ENCODE measurements at places on chromosomes 3 and 15. TPM values are rescaled to one million over a fixed set of nuclear protein-coding genes. Genes with fewer than 3 reads are reported as not detected.

- no peak overlapping the region for H3K27ac ChIP-seq
- H3K27me3 ChIP-seq = no peaks in the 10 kb centered on the region
- H3K4me3 ChIP-seq = no peak overlapping the region
- H3K36me3 ChIP-seq = no peaks in the 10 kb centered on the region
- DNase-seq = no peak
Observed at GRCh38 chr3:61371123-61371522, 119.9 kb upstream of the FHIT start.

- no peak for DNase-seq
- H3K27me3 ChIP-seq = no peaks in the 10 kb centered on the region
- no peak overlapping the region for H3K27ac ChIP-seq
- H3K4me3 ChIP-seq = no peak overlapping the region
- no peaks in the 10 kb centered on the region for H3K4me1 ChIP-seq
Observed at GRCh38 chr15:36254426-36254825, 325.0 kb upstream of the CDIN1 start.

GRCh38 chr3:186640473-186640818, 247 bp downstream of the FETUB start:
- H3K4me3 ChIP-seq = no peak overlapping the region
- H3K27ac ChIP-seq = no peak overlapping the region
- H3K36me3 ChIP-seq = no peaks in the 10 kb centered on the region
- peaks cover 14% of the 10 kb centered on the region for H3K4me1 ChIP-seq
- no peak for DNase-seq
- no peaks in the 10 kb centered on the region for H3K27me3 ChIP-seq

GRCh38 chr15:79459666-79460065, 27.5 kb downstream of the MINAR1 start:
- no peaks in the 10 kb centered on the region for H3K27me3 ChIP-seq
- no peak for DNase-seq
- no peaks in the 10 kb centered on the region for H3K36me3 ChIP-seq
- no peak overlapping the region for H3K4me3 ChIP-seq
- H3K27ac ChIP-seq = no peak overlapping the region

BOC gene
- total RNA-seq = 93.1 TPM

DNA sequence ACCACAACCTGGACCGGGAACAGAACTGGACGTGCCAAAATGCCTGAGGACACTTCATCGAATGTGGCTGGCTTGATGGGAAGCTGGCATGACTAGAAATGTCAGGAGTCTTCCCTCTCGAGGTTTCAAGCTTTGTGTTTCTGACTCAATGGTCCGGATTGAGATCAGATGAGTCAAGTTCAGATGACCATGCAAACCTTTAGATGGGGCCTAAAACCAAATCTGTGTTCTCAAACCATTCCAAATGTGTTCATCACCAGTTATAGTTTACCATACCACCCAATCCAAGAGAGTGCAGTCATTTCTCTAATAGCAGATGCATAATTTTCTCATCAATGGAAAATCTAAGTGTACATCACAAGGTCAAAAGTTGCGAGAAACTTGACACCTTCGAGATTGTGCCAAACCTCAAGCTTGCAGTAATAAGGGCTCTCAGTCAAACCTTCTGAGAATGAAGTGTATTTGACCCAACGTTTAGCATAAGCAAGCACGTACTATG, 369.1 kb downstream of the RORA start:
- no peak for DNase-seq
- H3K27me3 ChIP-seq = no peaks in the 10 kb centered on the region
- no peaks in the 10 kb centered on the region for H3K36me3 ChIP-seq
- no peak overlapping the region for H3K4me3 ChIP-seq

- H3K4me3 ChIP-seq = no peak overlapping the region
- H3K27ac ChIP-seq = no peak overlapping the region
- DNase-seq = no peak
- H3K27me3 ChIP-seq = no peaks in the 10 kb centered on the region
- H3K36me3 ChIP-seq = no peaks in the 10 kb centered on the region
Observed at GRCh38 chr15:88769161-88769971, 33.9 kb upstream of the ACAN start.

ZNF860 gene
- total RNA-seq = 2.0 TPM

CLSTN2 gene
- 16.0 TPM for total RNA-seq

SCAANT1 gene
- not detected for total RNA-seq

GRCh38 chr3:171556148-171556547, 95.9 kb upstream of the TNIK start:
- H3K4me1 ChIP-seq = no peaks in the 10 kb centered on the region
- no peak overlapping the region for H3K4me3 ChIP-seq
- DNase-seq = no peak
- no peak overlapping the region for H3K27ac ChIP-seq
- H3K36me3 ChIP-seq = no peaks in the 10 kb centered on the region
- no peaks in the 10 kb centered on the region for H3K27me3 ChIP-seq

GRCh38 chr3:36124118-36124796, 256.0 kb upstream of the STAC start:
- H3K27ac ChIP-seq = no peak overlapping the region
- no peak overlapping the region for H3K4me3 ChIP-seq
- no peak for DNase-seq
- H3K4me1 ChIP-seq = no peaks in the 10 kb centered on the region

SNX33 gene
- total RNA-seq = 23.6 TPM

DNA sequence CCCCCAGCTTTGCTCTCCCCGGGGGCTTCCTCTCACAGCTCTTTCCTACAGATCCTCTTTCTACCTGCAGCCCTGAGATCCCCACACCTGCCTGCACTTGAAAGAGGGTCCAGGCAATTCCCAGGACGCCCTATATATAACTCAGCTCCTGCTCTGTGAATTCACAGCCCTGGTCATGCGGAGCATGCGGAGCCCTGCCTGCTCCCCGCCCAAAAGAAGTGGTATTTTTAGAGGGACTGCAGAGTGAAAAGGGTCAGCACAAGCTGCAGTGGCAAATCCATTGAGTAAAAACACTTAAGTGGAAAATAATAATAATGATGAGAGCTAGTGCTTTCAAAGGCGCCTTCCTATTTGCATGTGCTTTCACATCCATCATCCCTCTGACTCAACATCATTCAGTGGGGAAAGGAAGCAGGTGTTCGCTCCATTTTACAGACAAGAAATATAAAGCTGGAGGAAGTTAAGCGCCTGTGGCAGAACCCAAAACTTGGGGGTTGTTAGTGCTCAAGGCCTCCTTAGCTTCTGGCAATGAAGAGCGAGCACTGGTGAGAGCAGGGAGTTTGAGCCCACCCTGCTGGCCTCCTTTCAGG, 76.3 kb upstream of the LIPC start:
- no peak overlapping the region for H3K27ac ChIP-seq
- no peak for DNase-seq
- H3K4me3 ChIP-seq = no peak overlapping the region
- no peaks in the 10 kb centered on the region for H3K4me1 ChIP-seq
- H3K36me3 ChIP-seq = no peaks in the 10 kb centered on the region

SENP5 gene
- total RNA-seq = 50.6 TPM

P2RY1 gene
- total RNA-seq = 17.9 TPM

- H3K36me3 ChIP-seq = no peaks in the 10 kb centered on the region
- H3K27ac ChIP-seq = no peak overlapping the region
- no peaks in the 10 kb centered on the region for H3K27me3 ChIP-seq
- no peak overlapping the region for H3K4me3 ChIP-seq
- DNase-seq = no peak
Observed at GRCh38 chr3:175186511-175186910, 327.4 kb downstream of the NAALADL2 start.

DNA sequence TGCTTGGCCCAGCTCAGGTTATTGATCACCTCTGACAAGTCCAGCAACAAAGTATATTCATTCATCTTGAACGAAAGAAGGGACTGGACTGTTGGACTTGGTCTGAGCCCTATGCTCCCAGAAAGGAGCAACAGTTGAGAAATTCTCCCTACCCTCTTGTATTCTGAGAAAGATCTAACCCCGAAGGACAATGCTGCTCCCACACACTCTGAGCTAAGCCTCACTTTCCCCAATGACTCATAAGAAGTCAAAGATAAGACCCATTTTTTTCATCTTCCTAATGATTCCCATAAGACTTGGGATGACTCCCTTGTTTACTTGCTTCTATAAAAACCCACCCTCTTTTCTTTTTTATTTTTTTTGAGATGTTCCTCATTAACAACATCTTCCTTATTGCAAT, 549.4 kb upstream of the MDFIC2 start:
- H3K36me3 ChIP-seq = no peaks in the 10 kb centered on the region
- H3K27ac ChIP-seq = no peak overlapping the region
- no peak for DNase-seq
- H3K4me3 ChIP-seq = no peak overlapping the region
- H3K4me1 ChIP-seq = peaks cover 13% of the 10 kb centered on the region
